ENCODE measurements at places on chromosomes 7 and 10.

DNA sequence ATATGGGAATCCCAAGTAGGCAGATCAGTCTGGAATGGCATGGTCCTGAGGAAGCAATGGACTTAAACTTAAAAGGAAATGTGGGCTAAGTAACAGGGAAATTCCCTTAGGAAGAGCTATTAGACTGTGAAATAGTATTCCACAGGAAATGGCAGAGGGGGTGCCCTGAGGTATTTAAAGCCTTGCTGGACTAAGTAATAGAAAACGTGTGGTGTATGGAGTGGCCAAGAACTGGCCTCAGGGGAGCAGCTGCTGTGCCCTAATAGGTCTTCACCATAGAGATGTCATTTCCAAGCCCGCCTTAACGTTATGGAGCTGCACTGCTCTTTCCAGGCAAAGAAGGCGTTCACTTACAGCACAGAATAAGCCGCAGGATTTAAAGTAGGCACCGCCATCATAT, 365.2 kb upstream of the ZMIZ1 start:
- no peak for DNase-seq

GRCh38 chr10:26172131-26172530, 44.4 kb upstream of the GAD2 start:
- no peak for DNase-seq

DNA sequence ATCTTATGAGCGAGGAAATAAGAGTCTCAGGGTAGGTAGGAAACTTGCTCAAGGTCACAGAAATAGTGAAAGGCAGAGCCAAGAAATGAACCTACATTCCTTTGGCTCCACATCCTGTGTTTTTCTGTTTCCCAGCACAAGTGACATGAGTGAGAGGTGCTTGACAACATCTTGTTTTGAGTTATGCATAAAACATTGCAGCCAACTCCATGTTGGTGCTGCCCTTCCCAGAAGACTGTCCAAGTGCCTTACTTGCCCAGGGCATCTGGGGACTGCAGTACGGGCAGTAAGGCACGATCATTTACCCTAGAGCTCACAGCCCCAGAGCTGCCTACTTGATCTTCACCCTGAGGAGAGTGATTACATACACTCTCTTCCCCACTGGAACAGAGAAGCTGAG, 148.8 kb downstream of the NOC3L start:
- no peak for DNase-seq

DNA sequence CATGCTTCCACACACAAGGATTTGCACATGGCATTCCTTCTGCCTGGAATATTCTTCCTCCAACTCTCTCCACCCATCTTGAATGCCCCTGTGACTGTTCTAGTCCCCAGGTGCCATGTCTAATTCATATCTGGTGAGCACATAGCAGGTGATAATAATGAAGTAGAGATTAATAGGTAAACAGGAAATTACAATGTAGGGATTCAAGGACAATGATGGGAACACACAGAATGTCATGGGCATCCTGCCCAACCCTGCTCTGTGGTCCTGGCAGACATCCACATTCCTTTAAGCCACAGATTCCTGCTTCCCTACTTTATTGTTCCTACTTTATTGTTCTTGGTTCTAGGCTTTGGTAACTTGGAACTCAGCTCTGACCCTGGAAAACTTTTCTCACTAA, 115.8 kb downstream of the THSD7A start:
- no peak for DNase-seq

DNA sequence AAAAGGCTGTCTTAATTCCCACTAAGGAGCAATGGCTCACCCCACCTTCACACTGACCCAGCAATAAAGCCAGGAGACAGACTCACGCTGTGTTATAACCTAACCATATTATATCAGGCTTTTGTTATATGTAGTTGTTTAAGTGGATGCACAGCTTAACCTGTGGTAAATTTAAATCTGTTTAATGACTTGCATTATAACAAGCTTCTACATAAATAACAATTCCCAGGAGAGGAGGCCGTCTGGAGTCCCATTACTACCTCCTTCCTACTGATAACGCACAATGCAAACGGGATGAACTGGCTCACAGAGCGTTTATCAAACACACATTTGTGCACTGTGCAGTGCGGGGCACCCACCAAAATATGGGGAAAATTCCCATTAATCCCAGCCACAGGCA, 102.1 kb upstream of the MGMT start:
- DNase-seq: no peak

DNA sequence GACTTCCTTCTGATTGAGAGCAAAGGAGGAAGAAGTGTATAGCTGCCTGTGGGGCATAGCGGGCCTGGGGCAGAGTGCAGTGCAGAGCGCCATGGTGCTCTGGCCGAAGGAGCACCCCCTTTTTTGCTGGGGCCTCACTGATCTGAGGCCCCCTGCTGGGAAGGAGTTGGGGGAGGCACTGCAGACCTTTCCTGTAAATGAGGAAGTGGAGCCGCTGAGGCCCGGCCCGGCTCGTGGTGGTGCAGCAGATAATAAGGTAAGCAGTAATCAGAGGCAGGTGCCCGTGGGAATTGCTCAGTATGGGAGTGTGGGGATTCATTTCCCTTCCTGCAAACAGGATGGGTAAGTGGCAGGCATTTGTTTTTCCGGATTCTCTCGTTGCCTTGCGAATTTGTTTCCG, 373.7 kb upstream of the MKI67 start:
- no peak for DNase-seq

- no peak for DNase-seq
Observed at GRCh38 chr10:87646935-87647334, 12.7 kb upstream of the PAPSS2 start.

DNA sequence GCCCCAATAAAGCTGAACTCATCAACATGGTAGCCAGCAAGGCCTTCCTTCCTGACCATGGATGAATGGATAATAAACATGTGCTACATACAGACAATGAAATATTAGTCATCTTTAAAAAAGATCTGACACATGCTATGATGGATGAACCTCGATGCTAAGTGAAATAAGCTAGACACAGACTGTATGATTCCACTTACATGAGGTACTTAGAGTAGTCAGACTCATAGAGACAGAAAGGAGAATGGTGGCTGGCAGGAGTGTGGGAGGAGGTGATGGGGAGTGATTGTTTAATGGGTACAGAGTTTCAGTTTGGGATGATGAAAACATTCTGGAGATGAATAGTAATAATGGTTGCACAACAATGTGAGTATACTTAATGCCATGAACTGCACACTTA, 114.1 kb upstream of the SORCS3 start:
- no peak for DNase-seq

- no peak for DNase-seq
Observed at GRCh38 chr7:141220263-141220880, 146.5 kb downstream of the TMEM178B start.

DNA sequence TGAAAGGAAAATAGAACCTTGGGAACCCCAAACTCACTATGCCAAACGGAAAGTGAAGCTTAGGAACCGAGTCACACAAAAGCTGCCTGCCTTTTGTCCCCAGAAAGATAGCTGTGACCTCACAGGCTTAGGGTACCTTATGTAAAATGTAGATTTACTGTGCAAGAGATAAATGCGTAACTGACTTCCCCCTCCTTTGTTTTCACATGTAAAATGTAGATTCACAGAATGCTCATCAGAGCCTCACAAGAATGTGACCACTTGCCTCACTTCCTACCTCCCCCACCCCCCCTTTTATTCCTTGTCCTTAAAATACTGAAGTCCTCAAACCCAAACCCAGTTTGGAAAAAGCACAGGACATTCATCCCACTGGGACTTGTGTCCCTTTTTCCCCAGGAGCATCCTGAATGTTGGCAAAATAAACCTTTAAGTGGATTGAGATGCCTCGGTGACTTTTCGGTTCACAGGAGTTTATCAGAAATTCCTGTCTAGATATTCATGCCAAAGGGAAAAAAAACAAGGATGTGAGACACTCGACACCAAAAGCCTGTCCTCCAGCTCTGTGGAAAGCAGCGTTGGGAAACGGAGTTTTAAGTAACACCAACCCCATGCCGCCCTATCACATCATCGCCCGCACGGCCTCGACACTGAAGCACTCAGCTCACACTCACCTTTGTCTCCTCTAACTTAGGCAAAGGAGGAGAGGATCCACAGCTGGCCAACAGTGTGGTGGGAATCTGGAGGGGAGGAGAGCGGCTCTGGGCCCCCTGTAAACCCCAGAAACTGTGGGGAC, 45.9 kb downstream of the SVIL start:
- no peak for DNase-seq

DNA sequence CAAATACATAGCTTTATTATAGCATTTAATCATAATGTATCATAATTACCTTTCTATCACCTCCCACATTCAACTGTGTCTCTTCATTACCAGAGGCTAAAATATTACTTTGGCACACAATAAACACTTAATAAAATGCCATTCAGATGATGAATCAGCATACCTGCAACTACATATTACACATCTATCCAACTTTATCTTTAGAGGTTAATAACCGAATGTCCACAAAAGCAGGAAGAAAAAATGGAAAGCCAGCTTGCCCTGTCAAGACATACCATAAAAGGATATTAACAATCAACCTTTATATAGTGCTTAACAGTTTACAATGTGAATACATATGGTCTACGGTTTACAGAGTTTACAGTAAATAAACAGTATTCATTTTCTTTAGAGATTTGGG, 12.7 kb downstream of the CACUL1 start:
- DNase-seq: no peak

DNA sequence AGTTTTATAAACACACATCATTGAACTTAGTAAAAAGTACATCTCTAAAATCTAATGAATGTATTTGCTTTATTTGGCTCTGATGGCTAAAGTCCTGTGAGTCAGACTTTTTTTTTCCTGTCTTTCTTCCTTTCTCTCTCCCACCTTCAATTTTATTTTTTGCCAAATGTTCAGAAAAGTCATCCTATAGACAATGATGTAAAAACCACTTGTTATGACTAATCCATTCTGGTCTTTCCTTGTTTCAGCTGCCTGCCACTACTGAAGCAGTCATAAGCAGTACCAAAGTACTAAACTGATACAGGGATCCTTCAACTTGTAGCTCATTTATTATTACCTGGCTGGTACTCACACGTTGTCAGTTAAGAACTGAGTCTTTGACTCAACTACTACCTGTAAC, 23.9 kb downstream of the HECTD2 start:
- DNase-seq: no peak

DNA sequence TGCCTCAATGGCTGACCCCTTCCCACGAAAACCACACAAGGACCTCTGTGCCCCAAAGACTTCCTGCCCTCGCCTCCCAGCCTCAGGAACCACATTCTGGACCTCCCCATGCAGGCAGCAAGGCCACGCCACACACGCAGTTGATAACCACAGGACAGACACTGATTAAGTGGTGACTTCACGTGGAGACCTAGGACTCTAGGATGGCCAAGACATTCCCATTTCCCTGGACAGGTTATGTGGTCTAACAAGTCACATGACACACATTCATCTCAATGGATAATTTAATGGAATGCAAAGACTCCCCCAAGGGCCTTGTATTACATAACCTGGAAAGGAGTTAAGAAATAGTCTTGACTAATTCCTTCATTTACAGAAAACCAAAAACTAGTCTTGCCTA, 110.2 kb downstream of the LARP4B start:
- no peak for DNase-seq

- no peak for DNase-seq
Observed at GRCh38 chr7:134552105-134552504, 3.2 kb downstream of the AKR1B15 start.

GRCh38 chr7:108603656-108604306, 34.1 kb downstream of the DNAJB9 start:
- no peak for DNase-seq

- no peak for DNase-seq
Observed at GRCh38 chr10:17256627-17257026, 28.6 kb downstream of the VIM start.

DNA sequence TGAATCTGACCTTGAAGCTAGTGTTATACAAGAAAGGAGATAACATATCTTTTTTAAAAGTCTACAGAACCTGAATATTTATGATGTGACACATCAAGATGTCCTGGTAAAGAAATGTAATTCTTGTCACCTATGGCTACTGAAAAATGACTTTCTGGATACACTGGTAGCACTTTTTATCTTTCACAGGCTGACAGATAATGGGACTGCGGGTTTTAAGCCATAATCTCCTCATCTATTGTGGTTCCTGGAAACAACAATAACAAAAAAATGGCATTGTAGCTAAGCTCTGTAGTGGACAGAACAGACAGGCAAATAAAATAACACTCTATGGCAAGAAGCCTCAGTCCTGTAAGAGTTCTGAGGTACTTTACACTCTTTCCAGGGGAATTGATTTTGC, 31.6 kb upstream of the YAE1 start:
- DNase-seq: no peak

GRCh38 chr7:47496056-47496665, 85.8 kb downstream of the TNS3 start:
- DNase-seq: no peak

- no peak for DNase-seq
Observed at GRCh38 chr7:53609185-53609584, 573.8 kb downstream of the POM121L12 start.

DNA sequence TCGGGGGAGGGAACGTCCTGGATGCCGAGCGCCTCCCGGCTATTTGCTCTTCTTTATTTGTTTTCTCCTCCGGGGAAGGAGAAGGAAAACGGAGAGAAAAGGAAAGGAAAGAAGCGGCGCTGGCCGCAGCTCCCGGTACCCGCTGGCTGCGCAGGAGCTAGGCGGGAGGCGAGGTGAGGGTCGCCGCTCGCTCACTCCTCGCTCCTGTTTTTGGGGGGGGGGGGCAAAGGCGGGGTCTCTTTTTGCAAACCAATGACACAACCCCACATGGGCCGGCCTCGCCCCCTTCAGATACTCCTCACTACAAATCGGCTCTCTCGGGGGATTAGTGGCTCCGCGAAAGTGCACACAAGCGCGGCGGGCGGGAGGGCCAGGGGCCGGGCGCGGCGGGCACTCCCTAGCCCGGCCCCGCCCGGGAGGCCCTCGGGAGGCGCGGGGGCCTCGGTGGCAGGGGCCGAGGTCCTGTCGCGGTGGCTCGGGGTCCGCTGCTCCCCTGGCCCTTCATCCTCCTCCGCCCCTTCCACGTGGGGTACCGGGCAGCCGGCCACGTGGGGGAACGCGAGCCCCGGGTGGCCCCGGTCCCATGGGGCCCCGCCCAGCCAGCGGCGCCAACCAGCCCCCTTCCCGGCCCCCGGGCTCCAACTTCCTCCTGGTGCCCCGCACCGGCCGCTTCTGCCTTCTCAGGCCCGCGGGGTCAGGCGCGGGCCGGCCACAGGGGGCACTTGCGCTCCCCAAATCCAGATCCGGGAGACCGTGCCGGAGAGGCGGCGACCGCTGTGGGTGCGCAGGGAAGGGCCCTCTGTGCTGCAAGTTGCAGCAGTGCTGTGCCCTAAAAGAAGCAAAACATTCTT, 718 bp upstream of the CTBP2 start:
- DNase-seq: no peak

Data from stimulated activated CD4-positive, alpha-beta T cell treated with anti-CD3 and anti-CD28 coated beads, TNF-alpha, amount 100 ng/mL, for 4 hours (primary cell).